ENCODE measurements at places on chromosomes 12 and 14.
A peak's percentile ranks its signal among the peaks of the same experiment; 100 is the strongest.

GRCh38 chr12:68743356-68743755, 2.6 kb upstream of the SLC35E3 start:
- peak; percentile 22 for DNase-seq

GRCh38 chr12:50685641-50686040, 78.3 kb upstream of the ATF1 start:
- no peak for DNase-seq

DNA sequence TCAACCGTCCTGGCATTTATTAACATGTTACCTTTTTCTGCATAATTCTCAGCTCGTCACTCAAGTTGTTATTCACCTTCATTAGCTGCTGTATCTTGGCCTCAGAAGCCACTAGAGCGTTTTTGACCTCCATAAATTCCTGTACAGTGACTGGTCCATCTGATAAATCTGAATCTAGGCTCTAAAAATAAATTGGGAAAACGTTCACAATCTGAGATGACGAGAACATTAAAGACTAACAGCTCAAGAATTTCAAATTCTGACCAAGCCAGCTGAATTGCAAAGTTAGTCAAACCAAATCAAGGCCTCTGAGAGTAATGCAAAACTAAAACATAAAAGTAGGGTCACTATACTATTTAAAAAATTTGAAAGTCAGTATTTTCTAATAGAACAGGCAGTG, 45.0 kb downstream of the GIT2 start:
- no peak for DNase-seq

GRCh38 chr12:50397117-50397650, 775 bp upstream of the FAM186A start:
- DNase-seq: no peak

GRCh38 chr14:35229084-35229791, 62.9 kb upstream of the PSMA6 start:
- peak; percentile 64 for DNase-seq

GRCh38 chr14:51490205-51490604, 161.5 kb upstream of the FRMD6 start:
- no peak for DNase-seq

- DNase-seq: no peak
Observed at GRCh38 chr14:77316872-77317301, 3.8 kb downstream of the POMT2 start.

DNA sequence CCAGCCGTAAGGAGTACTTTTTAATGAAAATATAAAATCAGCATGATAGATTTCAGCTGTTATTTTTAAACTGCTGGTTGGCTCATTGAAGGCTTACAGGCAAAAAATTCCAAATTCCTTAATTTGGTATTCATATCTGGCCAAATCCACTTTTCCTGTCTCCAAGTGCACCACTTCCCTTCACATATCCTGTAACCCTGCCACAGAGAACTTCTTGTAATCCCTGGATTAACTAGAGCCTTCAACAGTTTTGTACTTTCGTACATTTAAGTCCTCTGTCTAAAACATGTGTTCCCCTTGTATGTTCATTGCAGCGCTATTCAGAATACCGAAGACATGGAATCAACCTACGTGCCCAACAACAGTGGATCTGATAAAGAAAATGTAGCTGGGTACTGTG, 9.6 kb downstream of the PUS7L start:
- no peak for DNase-seq

GRCh38 chr12:107378609-107379008, 285.3 kb upstream of the CRY1 start:
- no peak for DNase-seq

GRCh38 chr14:78005325-78005724, 164.8 kb upstream of the NRXN3 start:
- DNase-seq: no peak

DNA sequence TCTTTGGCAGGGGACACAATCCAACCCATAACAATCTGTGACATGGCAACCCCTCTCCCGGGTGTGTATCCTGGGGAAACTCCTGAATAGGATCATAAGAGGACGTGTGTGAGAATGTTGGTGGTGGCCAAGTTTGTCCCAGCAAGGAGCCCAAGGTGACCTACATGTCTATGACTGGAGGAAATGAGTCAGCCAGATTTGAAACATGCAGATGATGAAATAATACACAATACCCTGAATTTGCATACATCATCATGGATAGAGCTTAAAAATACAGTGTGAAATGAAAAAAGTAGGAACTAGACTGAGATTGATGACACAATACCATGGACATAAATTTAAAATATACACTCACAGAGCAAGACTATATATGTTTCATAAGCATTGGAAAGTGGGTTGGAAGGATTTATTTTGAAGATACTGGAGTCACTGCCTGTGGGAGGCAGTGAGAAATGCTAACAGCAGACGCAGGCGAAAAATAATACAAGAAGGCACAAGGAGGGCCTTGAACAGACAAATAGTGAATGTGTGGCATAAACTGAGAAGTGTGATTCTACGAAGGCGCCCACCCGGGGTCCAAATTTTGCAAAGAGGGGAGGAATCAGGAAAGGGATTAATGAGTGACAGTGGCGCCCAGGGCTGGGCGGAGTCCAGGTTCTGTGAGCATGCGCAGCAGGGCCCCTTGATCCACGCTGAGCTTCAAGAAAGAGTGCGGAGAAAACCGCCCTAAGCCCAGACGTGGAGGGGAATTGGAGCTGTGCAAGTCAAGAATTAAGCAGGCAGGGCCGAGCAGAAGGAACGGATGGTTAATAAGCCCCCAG, 7.0 kb upstream of the MAP1LC3B2 start:
- no peak for DNase-seq

- DNase-seq: peak; percentile 47
Observed at GRCh38 chr12:20601668-20602280, 93.4 kb upstream of the SLCO1C1 start.

DNA sequence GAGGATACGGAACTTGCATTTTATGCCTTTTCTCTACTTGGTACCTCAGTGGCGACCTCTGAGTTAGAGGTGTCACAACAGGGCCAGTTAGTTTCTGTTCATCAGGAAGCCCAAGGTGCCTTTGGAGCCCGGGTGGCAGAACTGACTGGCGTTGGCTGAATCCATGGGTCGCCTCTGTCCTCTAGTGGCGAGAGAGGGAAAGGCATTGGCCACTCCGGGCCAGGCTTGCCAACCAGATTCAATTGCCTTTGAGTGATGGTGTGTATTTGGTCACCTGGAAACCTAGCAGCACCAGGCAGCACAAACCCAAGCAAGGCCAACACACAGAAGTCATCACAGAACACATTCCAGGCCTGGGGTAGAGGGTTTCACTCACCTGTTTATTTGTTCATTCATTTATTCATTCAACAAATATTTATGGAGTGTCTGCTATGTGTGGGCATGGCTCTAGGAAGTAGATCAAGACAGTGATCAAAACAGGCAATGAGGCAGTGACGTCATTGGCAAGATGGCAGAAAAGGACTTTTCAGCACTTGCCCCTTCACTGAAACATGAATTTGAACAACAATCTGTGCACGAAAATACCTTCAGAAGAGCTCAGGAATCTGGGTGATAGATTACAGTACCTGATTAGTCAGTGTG, 40.5 kb upstream of the KCNA5 start:
- DNase-seq: peak; percentile 52

DNA sequence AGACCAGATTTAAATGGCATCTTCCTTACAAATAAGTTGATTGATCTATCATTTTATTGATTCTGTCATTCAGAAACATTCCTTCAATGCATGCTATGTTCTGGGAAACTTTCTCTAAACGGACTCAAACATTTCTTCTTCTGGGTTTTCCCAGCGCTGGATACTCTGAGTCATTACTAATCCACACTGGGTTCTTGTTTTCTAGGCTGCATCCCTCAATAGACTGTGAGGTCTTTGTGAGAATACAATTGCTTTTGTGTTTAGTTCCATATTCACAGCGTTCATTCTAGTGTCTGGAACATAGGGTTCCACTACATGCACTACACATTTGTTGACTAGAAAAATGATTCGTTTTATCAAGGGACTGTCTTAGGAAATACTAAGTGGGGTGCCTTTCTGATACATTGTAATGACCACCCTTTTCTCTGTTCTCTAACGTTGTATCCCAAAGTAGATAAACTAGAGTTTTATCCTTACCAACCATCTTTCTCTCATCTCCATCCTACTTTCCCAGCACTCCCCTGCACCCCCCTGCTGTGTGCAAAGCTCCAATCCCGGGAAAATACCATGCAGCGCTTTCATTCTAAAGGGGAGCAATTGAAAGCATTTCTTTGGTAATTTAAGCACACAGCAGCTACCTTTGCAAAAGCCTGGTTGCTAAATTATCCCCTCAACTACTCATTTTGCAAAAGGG, 878.7 kb downstream of the DIO2 start:
- DNase-seq: no peak

GRCh38 chr12:114319422-114319821, 86.5 kb downstream of the TBX5 start:
- DNase-seq: no peak

DNA sequence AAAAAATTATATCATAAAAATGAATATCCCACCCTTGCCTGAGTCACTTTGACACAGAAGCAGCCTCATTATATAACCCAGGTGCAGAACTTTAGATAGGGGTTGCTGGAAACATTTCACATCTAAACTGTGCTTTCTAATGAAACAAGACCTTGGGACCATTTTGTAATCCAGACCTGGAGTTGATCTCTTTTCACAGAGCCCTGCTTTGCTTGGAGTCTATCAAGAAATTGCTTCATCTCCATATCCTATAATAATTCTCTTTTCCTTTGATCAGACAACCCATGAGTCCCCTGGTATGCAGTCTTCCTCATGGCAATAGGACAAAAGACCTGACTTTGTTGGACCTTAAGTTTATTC, 76.3 kb downstream of the HSD17B6 start:
- DNase-seq: no peak

DNA sequence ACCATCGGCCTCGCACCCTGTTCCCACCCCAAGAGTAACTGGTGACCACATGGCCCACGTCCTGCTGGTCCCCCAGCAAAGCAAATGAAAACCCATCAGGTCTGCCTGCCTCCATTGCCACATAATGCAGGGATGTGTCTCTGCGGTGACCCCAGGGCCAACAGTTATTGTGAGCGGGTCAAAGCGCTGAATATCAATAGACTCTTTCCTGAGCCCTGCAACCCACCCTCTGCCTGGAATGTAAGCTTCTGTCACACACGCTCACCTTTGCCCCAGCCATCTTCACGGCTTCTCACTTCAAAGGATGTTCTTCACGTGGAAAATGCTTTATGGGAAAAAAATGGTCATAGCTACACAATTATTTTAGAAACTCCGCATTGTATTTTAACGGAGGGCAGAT, 63.9 kb downstream of the FZD10 start:
- DNase-seq: no peak

DNA sequence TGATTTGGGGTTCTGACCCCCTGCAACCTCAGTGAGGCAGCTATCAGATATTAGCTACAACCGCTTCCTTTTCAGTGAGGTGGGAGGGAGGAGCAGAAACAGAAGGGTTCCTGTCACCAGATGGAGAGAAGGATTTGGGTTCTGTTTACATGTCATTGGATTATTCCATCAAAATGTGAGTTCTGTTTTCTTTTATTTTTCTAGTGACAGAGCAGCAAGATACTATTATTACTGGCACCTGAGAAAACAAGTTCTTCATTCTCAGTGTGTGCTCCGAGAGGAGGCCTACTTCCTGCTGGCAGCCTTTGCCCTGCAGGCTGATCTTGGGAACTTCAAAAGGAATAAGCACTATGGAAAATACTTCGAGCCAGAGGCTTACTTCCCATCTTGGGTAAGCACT, 52.8 kb downstream of the FRMD6 start:
- DNase-seq: no peak

DNA sequence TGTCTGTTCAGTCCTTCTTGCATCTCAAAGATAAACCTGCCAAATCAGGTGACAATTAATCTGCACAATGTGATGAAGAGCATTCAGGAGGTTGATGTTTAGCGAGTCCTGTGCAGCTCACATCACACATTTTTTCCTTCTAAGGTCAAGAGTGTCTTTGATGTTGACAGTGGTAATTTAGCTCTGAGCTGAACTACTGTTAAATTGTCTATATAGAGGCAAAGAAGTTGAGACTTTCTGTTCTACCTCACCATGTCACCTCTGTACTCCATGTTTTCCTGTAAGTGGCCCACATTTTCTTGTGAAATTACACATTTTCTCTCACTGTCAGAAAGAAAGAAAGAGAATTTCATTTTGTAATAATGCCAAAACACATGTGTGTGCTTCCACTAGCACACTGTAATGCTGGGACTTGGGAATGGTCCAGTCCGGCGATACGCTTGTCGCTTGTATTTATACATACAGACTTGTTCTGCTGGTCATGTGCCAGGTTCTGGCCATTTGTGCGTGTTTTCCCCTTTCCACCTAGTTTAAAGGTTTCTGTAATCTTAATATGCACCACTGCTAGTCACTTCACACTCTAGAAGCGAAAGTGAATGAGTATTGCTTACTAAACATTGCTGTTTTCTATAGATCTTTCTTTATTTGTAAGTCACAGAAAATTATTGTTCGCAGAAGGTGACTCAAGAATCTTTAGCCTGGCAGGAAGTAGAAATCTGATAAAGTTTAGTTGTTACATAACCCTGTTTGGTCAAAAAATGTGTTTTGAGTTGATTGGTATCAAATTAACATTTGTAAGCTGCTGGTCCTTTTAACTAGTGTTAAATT, 328.9 kb downstream of the TMTC2 start:
- DNase-seq: no peak

GRCh38 chr14:54209511-54210250, 187.1 kb upstream of the CDKN3 start:
- no peak for DNase-seq

GRCh38 chr12:120110550-120111501, 5.7 kb downstream of the RAB35 start:
- DNase-seq: peak; percentile 82

DNA sequence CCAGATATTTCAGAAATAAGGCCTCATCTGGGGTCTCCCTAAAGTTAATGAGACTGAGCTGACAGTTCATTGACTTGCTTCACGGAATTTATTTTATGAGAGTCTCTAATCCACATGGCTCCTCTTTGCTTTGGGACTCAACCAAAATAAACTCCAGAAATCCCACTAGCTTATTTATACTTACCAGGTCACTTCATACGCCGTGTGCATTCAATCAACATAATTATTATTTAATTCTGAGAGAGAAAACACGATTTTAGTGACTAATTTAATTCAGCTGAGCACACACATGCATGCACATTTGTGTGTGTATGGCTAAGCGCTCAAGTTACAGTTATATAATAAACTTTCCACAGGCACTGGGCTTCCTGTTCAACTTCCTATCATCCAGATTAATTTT, 333.4 kb upstream of the CCDC196 start:
- no peak for DNase-seq

DNA sequence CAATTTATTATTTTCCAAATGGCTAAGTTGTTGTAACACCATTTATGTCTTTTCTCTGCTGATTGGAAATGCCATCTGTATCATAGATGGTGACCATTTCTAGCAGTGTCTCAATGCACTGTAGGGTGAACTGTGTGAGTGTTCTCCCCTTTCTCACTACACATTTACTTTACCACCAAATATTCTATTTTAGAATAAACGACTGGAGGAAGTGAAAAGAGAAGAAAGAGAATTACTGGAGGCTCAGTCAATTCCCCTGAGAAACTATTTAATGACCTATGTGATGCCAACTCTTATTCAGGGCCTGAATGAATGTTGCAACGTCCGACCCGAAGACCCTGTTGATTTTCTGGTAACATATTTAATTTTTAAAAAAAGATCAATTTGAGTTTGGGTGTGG, 15.5 kb upstream of the PAPOLA start:
- DNase-seq: no peak
